Stimulated activated CD4-positive, alpha-beta T cell treated with anti-CD3 and anti-CD28 coated beads, TNF-alpha, amount 100 ng/mL, for 24 hours (primary cell): ENCODE measurements at places on chromosomes 7 and 10.

DNA sequence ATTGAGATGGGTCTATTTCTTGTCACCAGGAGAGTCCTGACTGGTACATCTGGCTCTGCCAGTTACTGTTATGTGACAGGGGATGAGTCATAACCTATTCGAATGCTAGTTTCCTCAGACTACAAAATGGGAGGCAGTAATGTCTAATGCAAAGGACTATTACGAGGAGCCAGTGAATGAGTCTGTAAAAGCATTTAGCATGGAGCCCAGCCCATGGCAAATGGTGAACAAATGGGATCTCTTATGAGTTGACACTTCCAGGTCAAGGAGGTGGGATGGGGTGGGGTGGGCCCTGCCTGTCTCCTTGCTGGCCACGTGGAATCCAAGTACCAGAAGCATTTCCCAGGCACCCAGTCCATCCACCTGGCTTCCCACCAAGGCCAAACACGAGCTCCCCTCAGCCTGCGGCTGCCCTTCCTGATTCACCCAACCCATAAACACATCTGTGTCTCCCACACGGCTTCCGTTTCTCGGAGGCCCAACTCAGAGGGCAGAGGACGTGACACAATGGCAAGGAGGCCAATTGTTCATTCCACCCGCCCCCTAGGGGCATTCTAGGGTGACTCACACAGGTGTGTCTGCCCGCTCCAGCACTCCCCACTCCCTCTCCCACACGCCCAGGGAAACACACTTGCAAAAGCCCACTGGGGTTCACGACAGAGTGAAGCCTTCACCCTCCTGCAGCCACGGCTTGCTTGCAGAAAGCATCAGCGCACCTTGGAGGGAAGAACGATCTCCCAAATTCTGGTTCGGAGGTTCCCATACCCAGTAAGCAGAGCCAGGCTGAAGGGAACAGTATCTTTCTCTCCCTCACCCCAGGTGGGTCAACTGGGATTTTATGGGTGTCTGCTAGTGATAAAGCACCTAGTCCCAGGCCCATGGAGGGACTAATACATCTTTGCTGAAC, 109.8 kb downstream of the SH3PXD2A start:
- DNase-seq, result peak; percentile 39

GRCh38 chr10:123455861-123456260, 210.3 kb upstream of the GPR26 start:
- no peak for DNase-seq

GRCh38 chr10:61961278-61961677, 59.8 kb downstream of the ARID5B start:
- no peak for DNase-seq

DNA sequence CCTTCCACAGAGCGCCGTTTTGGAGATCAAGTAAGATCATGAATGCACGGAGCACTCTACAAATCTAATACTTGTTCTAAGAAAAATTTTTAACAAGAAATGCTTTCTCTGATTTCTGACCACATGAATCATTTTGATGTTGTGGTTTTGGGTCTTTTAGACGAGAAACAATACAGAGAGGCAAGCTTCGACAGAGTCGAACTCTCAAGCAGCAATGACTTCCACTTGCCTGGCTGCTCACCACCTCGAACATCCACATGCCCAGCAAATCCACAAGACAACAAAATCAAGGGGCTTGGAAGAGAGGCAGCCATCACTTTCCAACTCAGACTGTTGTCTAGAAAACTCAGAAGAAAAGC, 69.4 kb upstream of the GSDME start:
- no peak for DNase-seq

DNA sequence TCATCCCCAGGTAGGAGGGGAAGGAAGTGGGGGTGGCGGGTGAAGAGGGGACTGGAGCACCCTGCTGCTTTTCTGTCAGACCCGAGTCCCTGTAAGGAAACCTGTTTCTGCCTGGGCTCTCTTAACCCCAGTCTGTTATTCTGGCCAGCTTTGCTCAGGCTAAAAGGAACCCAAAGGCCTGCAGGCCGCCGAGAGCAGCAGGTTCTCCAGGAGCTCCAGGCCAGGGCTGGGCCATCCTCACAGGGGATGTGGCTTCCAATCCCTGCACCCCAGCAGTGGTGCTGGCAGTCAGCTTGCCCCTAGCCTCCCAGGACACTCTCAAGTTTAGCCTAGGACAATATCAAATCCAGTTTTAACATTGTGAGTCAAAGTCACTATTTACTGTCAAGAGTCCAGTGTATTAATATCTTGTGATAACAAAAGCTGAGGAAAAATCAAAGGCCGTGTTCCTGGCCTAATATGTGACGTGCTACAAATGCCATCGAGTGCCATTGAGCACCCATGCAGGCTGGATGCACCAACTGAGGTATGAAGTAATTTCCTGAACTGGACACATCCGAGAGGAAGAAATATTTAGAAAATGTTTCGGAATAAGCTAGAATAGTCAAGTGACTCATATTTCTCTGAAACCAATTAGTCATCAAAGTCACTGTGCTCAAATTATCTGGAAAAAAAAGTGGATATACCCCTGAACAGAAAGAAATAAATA, 7.0 kb downstream of the PKD1L1 start:
- DNase-seq, result no peak

GRCh38 chr10:13352519-13352918, 4.4 kb upstream of the SEPHS1 start:
- DNase-seq, result no peak

GRCh38 chr7:128103498-128104107, 72.4 kb upstream of the LRRC4 start:
- no peak for DNase-seq

DNA sequence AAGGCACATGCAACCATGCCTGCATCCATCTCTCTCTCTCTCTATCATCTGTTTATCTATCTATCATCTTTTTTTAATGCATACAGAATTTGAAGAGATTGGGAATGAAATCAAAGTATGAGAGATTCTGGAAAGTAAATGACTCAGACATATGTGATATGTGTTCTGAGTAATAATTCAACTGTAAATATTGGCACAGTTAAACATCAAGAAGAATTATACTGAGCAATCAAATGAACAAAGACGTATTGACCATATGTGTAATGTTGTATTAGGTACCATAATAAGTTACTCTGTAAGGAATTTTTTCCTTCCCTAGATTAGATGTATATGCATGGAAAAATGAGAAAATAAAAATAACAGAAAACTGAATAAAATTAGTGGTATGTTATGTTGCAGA, 108.3 kb downstream of the SUGCT start:
- DNase-seq, result no peak

DNA sequence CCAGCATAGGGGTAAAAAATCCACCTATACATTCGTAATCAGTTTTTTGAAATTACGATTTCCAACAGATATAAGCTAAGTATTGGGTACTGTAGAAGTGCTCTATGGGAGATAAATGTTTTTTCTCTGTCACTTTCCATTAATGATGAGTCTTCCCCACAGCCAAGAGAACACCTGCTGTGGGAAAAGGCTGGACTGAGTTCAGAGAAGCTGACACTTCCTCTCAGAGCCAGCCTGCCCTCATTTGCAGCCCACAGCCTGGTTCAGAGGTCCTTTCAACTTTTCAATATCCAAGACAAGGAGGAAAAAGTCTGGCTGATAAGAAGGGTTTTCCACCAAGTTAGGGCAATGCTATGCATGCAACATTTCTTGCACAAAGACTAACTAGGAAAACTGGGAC, 64.5 kb upstream of the DNAJB12 start:
- DNase-seq, result no peak

DNA sequence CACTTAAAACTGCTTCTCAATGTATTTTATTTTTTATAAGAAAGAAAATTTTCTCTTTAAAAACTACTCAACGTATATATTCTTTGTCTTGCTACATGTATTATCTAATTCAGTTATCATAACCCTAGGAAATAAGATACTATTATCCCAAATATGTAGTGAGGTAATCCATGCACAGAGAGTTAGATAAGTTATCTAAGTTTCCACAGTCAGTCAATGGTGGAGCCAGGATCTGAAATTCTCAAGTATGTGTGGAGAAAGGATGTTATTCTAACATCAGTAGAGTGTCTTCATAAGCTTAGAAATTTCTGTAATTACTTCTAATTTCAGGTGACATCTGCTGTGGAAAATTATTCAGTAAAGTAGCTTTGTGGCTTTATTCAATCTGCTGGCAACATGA, 239.9 kb downstream of the CSTF2T start:
- no peak for DNase-seq

- DNase-seq, result no peak
These were observed 125.2 kb upstream of the CARD11 start for GRCh38 chr7:3168869-3169268.

DNA sequence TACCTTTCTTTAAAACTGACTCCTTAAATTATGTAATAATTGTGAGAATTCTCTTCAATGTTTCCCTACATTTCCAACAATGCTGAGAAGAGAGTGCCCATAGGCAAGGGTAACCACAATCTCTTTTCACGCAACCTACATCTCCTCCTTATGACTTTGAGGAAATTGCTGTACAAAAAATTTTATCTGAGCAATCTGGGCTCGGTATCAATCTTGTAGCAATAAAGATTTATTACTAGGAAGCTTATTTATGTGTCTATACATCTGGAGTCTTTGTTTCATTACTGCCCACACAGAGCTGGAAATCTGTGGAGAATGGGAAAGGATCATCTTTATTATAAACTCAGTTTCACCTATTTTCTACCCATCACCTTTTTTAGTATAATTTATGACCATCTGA, 913.8 kb upstream of the SORCS1 start:
- DNase-seq, result no peak

DNA sequence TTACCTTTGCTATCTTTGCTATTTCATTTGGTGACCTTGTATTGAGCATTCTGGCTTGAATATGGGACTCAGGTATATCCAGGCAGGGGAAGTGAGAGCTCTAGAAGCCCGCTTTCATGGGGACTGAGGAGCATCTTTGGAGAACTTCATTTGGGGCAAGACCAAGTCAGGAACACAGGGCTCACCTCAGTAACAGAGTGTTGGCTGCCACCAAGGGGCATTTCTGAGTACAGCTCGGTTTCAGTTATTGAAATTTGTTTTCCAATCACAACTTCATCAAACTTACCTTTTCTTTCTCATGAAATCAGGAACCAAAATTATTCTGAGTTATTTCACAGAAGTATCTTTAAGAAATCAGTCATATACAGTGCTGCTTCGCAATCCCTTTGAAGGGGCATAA, 337.2 kb downstream of the C7orf25 start:
- DNase-seq, result no peak

DNA sequence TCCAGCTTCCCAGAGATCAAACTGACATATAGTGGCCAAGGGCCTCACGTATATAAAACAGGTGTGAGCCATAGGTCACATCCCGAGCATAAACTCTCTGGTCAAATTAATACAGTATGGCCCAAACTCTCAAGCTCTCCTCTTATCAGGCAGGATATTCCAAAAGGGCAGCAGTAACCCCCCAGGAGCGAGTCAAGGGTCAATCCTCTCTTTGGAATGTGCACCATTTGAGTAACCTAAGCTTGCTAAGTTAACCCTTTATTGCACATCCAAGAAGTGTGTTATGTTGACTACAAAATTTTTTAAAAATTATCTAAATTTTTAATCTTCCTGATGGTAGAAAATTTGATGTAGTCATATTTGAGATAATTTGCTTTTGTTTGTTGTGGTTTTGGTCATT, 4.5 kb upstream of the TRIM24 start:
- no peak for DNase-seq

DNA sequence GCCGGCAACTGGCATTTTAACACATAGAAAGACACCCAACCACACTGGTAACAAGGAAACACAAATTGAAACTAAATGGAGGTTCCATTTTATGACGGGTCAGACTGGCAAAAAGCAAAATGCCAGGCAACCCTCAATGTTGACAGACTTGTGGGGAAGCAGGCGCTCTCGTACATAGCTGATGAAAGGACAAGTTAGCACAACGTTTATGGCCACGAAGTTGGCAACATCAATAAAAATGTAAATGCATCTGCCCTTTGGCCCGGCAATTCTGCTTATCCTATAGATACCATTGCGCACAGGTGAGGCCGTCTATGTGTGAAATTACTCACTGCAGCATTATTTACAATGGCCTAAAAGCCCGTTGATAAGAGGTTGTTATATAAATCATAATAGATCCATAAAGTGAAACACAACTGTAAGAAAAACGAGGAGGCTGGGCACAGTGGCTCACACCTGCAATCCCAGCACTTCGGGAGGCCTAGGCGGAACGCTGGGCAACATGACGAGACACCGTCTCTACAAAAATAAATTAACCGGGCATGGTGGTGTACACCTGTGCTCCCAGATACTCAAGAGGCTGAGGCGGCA, 39.8 kb downstream of the FOXL3 start:
- no peak for DNase-seq

DNA sequence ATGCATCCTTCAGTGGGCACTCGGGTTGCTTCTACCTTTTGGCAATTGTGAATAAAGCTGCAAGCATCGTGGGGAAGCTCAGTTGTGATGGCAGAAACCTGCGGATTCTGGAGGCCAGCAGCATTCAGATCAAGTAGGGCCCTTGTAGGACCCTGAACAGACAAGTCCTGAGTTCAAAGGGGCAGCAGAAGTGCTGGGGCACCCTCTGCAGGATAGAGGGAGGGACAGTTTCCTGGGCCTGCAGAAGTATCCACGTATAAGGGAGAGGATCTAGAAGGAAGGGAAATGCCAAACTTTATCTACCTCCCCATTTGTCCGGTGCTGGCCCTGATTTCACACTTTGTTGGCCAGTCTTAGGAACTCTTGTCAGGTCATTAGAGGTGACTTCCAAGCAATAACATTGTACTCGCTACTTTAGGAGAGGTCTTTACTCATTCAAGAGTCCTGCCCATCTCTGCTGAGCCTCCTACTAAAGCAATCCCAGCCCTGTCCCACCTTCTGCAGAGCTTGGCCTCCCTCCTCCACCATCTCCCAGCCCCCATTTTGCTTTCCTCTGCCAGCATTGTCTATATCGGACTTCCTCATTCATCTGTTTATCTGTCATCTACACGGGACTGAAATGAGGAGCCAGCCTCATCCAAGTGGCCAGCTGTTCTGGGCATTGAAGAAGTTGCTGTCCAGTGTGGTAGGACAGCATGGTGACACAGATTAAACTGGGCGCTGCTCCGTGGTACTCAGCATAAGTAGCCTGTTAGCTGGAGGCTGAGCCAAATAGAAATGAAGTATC, 26.6 kb upstream of the R3HCC1L start:
- DNase-seq, result no peak

- DNase-seq, result no peak
These were observed 45.7 kb downstream of the KIAA1549 start for GRCh38 chr7:138935465-138936011.

GRCh38 chr10:102635377-102635776, 8.9 kb upstream of the TRIM8 start:
- DNase-seq, result no peak

DNA sequence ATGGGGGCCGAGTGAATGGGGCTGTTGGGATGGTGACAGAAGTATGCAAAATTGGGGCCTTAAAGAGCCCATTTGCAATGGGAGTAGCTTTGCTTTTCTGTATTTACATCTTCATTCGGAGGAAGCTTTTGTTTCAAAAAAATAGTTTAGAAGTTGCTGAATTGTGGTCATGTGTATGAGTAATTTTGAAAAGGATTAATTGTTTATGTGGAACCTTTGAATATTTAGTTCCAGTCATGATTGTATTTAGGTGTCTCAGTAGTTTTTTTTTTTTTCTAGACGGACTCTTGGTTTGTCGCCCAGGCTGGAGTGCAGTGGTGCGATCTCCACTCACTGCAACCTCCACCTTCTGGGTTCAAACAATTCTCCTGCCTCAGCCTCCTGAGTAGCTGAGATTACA, 37.2 kb downstream of the RBM33 start:
- no peak for DNase-seq

GRCh38 chr10:70492786-70493659, 14.5 kb downstream of the PALD1 start:
- DNase-seq, result no peak
